ENCODE measurements at places on chromosomes 11 and 22.

GRCh38 chr11:2171591-2172003, at the start of gene TH:
Gene TH, minus strand, starts transcription at chr11:2171815. Its CDS starts 29 bp downstream, at chr11:2171786.
- no peak for DNase-seq

- no peak for DNase-seq
Observed at GRCh38 chr11:134554861-134555260, 142.8 kb upstream of the B3GAT1 start.

DNA sequence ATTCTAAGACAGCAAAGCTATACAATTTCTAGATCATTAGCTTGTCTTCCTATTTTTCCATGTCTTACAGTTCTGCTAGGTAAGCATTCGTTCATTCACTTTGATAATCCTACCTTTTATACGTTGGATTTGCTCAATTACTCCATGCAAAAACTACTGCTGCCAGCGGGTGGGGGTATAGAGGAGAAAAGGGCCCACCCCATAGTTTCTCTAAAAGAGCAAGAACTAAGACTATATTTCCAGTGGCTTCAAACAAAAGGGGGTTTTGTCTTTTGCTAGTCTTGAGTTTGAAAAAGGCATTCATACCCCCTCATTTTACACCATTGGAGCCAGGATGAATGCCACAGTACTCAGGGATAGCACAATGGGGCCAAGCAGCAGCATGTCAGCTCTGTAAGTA, 155.7 kb downstream of the WT1 start:
- no peak for DNase-seq

DNA sequence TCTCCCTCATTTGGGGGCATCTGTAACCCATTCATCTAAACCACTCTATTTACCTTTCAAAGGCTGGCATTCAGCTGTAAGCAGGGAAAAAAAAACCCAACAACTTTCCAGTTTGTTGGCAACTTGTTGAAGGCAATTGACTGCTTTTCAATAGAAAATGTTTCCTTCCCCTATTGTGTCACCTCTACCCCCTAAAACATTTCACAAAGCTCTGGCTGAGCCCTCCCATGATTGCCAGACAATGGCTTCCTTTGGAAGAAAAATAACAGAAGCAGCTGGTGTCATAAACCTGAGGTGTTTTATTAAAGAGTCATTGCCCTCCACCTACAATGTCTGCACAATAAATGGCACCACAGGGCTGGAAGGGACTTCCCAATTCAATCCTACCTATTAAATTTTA, 22.1 kb upstream of the PSMA1 start:
- no peak for DNase-seq

- no peak for DNase-seq
Observed at GRCh38 chr11:73099512-73100266, 42.4 kb downstream of the FCHSD2 start.

DNA sequence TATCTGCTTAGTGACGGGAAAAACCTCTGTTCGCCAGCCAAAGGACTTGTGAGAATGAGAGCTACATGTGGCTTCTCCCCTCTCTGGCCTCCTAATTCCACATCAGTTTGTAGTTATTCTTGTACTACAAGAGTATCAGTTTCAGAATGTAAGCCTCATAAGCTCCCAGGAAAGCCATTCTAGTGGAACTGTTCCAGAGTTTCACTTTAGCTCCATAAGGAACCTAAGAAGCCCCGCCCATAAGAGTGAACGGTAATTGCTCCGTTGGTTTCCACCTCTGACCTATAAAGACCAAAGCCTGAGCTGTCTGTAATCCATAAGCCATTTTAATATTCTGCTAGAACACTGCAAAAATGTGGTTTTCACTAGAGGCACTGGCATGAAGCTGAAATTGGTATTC, 53.0 kb downstream of the SIK3 start:
- DNase-seq = no peak

DNA sequence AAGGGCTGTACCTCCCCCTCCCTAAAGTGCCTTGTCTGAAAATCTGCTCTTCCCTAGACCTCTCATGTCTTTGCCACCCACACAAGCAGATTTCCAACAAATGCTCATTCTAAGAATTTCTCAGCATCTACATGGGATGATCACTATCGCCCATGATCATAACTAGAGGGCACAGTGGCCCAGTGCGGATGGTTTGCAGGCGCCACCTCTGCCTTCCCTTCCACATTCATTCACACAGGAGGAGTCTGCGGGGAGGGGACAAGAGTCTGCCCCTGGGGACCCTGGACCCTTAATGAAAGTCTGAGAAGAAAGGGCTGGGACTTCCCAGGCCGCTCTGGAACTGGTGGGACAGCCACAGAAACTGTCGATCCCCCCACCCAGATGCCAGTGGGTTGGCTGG, 28.9 kb downstream of the KCTD17 start:
- DNase-seq = no peak

GRCh38 chr11:79686703-79687419, 246.0 kb upstream of the TENM4 start:
- no peak for DNase-seq

GRCh38 chr11:80727315-80727714, 1286.5 kb upstream of the TENM4 start:
- no peak for DNase-seq

DNA sequence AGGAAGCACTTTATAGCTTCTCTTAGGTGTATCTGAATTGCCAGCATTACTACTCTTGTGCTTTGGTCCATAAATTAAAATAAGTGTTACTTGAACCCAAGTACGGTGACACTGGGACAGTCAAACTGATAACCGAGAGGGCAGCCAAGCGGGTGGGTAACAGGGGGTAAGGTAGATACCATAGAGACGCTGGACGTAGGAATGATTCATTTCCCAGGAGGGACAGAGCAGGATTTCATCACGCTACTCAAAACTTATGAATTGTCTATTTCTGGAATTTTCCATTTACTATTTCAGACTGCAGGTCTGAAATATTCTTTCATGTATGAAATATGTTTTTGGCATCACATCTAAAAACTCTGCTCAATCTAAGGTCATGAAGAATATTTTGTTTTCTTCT, 14.8 kb upstream of the SPATA19 start:
- DNase-seq = no peak

DNA sequence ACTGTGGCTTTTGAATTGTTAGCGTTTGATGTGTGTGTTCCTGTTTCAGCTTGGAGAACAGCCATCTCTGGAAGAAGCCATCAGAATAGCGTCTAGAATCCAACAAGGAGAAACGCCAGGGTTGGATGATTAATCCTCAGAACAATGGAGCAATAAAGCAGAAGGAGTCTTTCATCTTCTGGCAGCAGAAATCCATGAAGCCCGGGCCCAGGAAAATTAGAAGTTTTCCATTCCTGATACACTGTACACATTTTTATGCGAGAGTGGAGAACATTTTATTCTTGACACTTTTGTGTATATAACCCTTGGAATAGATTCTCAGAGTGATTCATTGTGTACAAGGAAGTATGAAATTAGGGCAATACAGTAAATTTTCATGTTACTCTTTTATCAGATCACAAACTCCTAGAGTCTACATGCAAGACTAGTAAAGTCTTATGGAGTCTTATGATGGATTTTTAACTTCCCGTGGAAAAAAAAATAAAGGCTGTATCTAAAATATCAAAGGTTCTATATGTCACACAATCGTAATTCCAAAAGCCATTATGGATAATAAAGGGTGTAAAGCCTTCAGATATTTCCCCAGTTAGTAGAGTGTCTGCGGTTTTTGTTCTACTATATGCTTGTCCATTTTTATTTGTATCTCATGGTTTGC, 45.9 kb upstream of the WEE1 start:
- no peak for DNase-seq

GRCh38 chr11:64629796-64630562, 39.0 kb downstream of the SLC22A12 start:
- DNase-seq = no peak

- DNase-seq = peak; percentile 39
Observed at GRCh38 chr11:123407130-123407995, 22.7 kb upstream of the GRAMD1B start.

DNA sequence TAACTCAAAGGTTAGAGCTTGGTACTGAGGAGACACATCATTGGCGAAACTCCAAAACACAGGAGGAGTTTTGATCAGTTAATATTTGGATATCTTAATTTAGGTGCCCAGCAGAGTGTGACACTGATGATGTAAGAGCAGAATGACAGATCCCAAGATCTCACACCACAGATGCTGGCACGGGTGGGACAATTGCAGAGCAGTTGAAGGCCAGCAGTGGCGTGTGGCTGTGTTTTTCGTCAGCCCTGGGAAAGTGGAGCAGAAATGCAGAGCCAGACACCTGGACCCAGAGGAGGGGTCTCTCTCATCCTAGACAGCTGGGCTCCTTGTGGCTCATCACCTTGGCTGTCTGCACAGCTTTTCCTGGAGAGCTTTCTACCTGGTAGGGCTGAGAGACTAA, 59.7 kb upstream of the CTTN start:
- no peak for DNase-seq

GRCh38 chr11:13210424-13210823, 67.2 kb upstream of the BMAL1 start:
- DNase-seq = no peak

DNA sequence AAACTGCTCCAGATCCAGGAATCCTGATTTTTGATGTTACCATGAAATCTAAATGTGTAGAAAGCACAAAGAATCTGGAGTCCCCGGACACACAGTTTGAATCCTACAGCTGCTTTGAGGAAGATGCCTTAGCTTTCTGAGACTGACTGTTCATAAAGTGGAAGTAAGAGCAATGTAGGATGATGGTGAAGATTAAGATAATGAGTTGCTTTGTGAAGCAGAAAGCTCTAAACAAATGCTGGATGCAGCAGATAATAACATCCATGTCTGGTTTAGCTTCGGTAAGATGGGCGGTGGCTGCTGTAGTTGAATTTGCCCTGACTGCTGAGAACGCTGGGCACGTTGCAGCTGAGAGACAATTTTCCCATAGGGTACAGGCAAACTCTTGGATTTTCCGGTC, 20.1 kb downstream of the OVOL1 start:
- no peak for DNase-seq

DNA sequence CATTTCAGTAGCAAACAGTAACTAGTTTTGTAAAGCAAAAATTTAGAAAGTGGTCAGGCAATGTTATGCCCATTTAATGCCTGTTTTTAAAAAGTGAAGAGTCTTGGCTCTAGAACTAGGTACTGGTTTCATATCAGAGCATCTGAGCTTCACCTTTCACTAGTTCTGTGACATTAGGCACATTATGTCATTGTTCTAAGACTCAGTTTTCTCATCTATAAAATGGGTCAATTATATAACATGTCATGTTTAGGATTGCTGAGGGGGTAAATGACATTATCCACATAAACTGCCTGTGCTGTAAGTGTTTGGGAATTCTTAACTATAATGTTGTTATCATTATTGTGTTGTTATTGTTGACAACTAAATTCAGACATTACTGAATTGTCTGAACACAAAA, 235.6 kb upstream of the ZC3H12C start:
- no peak for DNase-seq

DNA sequence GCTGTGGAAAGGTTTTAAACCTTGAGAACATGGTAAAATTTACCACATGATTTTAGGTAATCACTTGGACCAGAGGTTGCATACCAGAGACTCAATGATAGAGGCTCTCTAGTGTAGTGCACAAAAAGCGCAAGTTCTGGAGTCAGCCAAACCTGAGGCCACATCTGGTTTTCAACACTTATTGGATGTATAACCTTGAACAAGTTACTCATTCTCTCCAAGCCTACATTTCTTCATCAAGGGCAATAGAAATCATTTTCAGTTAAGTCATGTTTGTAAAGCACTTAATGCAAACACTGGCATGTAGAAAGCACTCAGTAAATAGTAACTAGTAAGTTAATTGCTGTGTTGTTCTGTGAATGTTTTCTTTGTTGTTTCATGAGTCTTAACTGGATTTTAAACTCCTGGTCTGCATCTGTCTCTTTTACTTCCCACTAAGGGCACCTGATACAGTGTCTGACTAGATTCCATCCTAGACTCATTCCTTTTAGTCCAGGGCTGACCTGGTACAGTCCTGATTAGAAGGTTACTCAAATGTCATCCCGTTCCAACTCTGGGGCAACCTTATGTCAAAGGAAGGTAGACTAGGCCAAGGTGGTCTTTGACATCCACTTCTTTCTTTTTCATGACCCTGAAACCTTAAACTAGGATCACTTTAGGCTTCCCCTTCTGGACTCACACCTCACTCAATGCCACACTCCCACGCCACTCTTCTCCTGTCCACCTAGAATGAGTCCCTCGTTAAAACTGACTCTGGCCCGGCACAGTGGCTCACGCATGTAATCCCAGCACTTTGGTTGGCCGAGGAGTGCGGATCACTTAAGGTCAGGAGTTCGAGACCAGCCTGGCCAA, 34.5 kb upstream of the EED start:
- no peak for DNase-seq

DNA sequence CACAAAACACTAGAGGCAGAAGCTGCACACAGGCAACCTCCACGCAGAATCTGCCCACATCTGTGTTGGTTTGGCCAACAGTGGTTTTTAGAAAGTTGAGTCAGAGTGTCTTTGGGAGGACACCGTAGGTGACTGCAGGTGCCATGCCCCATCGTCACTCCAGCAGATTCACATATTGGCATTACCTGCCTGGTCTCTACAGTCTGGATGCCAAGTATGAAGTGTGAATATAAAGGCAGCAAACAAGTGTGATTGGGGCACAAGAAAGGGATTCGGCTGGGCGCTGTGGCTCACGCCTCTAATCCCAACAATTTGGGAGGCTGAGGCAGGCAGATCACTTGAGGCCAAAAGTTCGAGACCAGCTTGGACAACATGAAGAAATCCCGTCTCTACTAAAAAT, 11.0 kb upstream of the FXYD2 start:
- DNase-seq = no peak

- DNase-seq = no peak
Observed at GRCh38 chr11:129723146-129723760, 92.4 kb upstream of the TMEM45B start.

- DNase-seq = no peak
Observed at GRCh38 chr11:22244986-22245592, 52.2 kb downstream of the ANO5 start.

GRCh38 chr11:14330881-14331280, 28.1 kb downstream of the RRAS2 start:
- no peak for DNase-seq

GRCh38 chr11:9013373-9013772, 9.6 kb upstream of the NRIP3 start:
- no peak for DNase-seq

DNA sequence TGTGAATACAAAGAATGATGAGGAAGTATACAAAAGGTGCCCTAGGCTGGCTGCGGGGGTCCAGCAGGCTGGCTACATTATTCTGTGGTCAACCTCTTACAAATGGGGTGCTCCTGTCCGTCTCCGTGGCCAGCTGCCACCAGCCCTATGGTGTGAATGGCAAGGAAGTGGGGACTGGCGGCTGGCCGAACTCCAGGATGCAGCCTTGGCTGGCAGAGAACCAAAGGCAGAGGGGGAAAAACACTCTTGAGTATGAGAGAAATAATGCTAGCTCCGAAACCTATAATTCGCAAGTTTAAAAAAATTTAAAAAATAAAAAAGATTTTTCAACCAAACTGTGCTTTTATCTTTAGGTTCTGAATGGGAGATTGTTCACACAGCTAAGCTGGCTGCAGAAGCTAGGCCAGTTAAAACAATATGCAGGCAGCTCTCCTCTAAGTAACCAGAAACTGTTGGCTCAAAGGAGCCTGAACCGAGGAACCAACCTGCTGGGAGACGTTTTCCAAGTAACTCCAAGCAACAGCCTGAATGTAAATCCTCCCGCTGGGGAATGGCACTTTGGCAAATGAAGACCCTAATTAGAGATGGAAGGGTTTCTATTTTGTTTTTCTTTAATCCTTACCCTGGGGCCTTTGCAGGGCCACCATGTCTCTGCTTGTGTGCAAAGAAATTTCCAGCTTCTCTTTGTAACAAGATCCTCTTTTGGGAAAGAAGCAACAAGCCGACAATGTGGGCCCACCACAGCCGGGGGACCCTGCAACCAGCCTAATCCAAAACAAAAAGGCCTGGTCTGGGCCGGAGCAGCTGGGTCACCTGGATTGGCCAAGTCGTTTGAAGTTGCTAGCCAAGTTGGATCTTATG, 50.2 kb downstream of the C22orf31 start:
- DNase-seq = no peak
